Stimulated activated CD4-positive, alpha-beta T cell treated with anti-CD3 and anti-CD28 coated beads, Interleukin-4, amount 100 ng/mL, for 1 hour (primary cell): ENCODE measurements at places on chromosomes 1 and 21.

DNA sequence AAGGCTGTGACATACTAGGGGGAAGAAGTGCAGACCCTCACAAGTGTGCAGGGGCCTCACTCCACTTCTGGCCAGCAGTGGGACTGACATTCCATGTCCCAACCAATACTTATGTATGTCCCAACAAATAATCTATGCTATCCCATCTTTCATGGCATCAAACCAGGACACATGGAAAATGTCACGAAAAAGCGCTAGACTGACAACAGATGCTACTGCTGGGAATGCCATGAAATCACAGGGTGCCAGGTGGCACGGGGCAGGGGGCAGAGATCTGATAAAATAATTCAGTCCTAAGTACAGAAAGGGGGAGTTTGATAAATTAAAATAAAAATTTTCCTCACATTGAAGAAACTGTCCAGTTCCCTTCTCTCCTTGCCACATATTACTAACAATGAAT lies 27.6 kb upstream of the BCAS2 start:
- DNase-seq, result no peak

GRCh38 chr1:67618285-67619018 lies 66.5 kb upstream of the GADD45A start:
- no peak for DNase-seq

DNA sequence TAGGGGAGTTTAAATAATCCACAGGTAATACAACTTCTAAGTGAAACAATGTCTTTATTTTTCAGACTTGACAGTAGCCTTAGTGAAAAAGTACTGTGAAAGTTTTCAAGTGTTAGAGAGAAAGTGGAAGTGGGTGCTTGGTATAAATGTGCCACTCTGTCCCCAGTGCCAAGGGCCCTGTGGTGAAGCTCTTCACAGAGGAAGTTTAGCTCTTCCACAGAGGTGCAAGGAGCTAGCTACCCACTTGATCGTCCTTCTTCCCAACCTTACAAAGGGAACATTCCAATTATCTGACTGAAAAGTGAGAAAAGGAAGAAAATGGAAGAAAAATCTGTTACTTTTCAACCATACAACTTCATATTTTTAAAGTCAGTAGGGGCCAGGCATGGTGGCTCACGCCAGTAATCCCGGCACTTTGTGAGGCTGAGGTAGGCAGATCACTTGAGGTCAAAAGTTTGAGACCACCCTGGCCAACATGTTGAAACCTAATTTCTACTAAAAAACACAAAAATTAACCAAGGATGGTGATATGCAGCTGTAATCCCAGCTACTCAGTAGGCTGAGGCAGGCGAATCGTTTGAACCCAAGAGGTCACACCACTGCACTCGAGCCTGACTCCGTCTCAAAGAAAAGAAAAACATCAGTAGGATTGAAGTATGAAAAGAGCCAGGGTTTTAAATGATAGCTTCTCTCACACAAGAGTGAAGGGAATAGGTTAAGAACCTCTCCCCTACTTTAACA lies 41.0 kb upstream of the PTPRC start:
- no peak for DNase-seq

GRCh38 chr1:177469519-177469918 lies 298.8 kb downstream of the BRINP2 start:
- no peak for DNase-seq

GRCh38 chr1:84720221-84720780 lies 30.0 kb upstream of the SSX2IP start:
- DNase-seq, result no peak

GRCh38 chr1:51574796-51575195 lies 42.1 kb upstream of the OSBPL9 start:
- no peak for DNase-seq

DNA sequence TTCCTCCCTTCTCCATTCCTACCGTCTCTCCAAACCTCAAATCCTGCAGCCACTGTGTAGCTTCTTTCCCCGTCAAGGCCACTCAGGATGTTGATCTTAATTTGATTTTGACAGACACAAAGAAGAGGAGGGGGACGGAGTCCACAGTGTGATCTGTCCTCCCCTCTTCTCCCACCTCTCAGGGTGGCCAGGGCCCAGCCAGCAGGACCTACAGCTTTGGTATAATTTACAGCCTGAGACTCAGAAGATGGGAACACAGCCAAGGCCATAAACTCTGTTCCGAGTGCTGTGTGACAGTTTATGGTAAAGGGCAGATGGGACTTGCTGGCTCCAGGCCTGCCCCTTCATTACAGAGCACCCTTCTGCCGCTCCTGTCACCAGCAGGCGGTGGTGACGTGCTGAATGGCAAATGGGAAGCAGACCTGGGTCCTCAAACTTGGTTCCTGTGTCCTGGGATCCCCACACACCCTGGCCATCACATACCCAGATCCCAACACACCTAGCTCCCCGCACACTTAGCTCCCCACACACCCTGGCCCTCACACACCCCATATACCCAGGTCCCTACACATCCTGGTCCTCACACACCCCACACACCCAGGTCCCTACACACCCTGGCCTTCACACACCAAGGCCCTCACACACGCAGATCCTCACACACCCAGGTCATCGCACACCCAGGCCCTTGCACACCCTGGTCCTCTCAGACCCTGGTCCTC lies 71.6 kb downstream of the CD2 start:
- DNase-seq, result no peak

- no peak for DNase-seq
Measured at GRCh38 chr1:105591681-105592080, 1464.8 kb upstream of the PRMT6 start.

DNA sequence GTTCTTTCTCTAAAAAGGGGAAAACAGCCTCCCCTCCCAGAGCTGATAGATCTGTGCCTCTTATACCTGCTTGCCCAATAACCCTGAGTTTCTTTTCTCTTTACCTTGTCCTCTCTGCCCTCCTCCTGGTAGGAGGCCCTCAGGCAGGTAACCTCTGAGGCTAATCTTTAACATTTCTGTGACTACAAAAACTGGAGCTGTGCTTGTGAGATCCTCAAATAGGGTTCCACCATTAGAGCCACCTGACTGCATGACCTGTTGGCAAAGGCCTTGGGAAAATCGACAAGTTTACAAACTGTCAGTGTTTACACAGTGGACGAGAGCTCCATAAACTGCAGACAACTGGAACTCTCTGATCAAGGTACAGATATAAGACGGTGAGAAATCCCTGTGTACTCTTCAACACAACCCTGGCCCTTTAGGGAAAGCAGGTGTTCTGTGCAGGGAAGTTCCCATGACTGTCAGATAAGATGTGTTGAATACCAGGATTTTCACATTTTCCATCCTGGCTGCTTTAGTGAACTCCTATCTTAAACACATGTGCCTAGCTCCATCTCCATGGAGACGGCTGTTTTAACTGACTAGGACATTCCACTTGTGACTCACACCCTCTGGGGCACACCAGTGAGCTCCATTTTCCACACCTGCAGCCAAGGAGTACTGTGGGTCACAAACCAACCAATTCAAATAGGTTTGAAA lies 38.3 kb downstream of the ECE1 start:
- no peak for DNase-seq

GRCh38 chr1:208544794-208545193 lies 300.6 kb upstream of the PLXNA2 start:
- DNase-seq, result no peak

DNA sequence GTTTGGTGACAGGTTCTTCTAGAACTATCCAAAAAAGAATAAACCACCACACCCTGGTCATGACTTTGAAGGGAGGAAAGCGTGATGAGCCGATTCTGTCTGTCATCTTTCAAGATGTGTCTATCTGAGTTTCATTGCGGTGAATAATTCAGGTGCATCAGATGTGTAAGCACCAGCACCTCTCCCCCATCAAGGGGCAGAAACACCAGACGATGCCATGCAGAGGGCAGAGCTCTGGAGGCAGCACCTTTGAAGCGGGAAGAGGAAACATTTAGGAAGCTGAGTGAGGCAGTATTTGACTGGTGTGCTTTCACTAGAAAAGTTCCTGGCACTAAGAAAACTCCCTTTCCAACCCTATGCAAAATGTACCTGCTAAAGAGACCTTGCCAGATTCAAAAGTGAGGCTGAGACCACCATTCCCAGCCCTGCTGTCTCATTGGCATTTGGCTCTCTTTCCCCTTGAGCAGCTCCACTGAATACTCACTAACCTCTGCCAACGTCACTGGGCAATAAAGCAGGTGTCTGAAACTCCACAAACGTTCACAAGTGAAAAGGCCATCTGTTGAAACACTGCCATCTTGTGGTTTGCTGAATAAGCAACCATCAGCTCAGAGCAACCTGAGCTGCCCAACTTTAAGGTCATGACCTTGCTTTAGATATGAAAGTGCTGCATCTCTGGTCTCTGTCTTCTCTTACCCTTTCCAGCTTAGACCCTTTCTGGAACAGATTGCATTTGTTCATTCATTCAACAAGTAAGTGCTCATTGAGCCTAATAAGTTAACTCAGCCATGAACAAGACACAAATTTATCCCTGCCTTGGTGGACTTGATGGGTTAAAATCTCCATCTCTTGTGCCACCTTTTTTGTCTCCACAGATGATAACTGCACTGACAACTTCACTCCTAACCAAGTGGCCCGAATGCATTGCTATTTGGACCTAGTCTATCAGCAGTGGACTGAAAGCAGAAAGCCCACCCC lies 228.6 kb downstream of the PAPPA2 start:
- no peak for DNase-seq

GRCh38 chr1:216847397-216848036 lies 124.3 kb upstream of the ESRRG start:
- DNase-seq, result no peak

DNA sequence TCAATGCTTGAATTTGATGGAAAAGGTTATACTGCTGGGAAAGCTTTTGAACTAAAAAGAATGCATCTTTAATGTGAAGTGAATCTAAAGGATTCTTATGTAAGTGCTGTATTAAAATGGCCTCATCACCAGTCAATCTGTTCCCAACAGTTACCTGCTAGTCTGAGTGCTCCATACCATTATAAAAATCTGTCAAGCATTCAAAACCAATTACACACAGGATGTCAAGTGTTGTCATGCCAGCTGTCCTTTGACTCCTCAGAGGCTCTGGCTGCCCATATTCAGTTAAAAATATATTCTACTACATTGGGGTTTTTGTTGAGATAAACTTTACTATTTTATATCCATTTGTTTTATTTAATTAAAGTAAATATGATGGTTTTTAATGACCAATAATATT lies 1587.7 kb downstream of the AMY1C start:
- DNase-seq, result no peak

- no peak for DNase-seq
Measured at GRCh38 chr1:103461161-103462105, 64.1 kb upstream of the RNPC3 start.

DNA sequence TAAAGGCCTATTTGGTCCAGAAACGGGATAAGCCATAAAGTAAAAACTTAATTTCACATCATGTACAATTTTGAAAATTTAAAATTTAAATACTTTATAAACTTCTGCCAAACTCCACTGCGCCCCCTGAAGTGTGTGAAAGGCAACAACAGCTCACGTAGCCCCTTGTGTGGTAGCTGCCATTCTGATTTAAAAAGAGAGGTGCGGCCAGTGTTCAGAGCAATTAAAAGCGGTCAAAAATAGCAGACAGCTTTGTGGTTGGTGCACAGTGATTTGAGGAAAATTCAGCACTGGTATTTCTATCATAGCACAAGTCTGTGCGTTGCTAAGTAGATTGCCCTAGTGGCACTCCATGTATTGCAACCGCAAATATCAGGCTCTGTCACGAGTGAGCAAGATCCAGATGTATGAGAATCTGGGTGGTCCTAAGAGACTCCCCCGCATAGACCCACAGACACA lies 122.5 kb downstream of the ATG4C start:
- DNase-seq, result no peak

DNA sequence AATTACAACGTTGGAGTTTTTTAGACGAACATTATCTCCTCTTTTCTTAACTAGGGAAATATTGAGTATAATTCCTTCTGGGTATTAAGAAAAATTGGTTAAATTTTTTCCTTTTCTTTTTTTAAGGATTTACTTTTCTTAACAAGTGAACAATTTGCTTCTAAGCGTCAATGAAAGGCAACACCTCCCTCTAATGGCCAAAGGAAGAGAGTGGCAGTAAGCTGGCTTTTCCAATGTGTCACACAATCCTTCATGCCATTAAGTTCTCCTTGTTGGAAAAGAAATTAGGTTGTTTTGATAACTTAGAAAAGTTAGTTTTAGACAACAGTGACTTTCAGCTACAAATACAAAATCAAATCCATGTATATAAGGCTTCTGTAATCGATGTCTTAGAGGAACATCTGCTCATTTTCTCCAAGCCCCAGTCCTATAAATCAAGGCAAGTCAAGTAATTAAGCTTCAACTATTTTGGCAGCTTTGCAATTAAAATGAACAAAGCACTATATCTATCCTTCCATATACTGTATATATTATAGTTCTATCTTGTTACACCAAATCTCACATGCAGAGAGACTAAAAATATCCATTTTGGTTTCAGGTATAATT lies 62.8 kb downstream of the EDEM3 start:
- no peak for DNase-seq

DNA sequence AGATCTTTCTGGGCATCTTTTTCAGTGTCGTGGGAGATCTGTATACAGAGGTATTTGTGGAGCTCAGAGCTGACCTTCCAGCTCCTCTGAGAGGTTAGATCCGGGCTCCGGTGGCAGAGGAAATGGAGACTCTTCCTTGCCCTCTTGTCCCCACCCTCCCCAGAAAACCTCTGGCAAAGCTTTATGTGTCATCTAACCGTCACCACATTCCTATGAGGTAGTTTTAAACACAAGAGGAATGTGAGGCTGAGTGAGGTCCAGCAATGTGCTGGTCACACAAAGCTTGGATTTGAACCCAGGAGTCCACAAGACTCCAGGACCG lies 1.2 kb downstream of the CD160 start:
- DNase-seq, result no peak

GRCh38 chr1:41902664-41903063 lies 16.1 kb downstream of the HIVEP3 start:
- DNase-seq, result no peak

DNA sequence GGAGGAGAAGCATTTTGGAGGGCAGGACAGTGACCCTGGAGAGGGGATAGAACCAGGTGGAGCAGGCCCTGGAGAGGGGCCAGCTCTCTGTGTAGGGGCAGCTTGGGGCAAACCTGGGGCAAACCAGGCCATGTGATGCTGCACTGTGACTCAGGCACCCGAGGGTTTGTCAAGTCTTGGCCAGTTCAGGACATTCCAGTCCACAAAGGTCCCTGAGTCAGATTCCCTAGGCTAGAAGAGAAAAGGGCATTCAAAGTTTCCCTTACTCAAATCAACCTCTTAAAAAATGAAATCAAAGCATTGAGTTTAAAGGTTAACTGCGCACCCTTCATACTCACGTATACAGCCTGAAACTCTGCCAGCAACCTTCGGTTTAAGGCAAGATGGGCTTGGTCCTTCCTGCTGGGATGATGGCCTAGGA lies 25.2 kb upstream of the PLA2G2C start:
- no peak for DNase-seq

DNA sequence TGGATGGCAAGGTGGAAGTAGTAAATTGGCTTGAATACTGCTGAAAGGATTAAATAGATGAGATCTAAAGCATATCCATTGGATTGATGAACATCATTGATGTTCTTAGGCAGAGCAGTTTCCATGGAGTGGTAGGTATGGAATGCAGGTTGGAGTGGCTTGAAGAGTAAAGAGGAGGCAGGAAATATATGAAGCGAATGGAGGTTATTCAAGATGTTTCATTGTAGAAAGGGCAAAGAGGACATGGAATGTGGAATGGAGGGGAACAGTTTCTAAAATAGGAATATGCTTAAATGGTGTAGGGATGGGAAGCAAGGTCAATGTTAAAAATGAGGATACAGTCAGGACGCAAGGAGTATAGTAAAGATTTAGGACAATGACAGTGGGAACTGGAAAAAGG lies 6.1 kb downstream of the OSBPL9 start:
- no peak for DNase-seq

GRCh38 chr1:177181631-177182291 lies 11.0 kb downstream of the BRINP2 start:
- peak; percentile 22 for DNase-seq
